ENCODE measurements at places on chromosomes 1 and 21.

- DNase-seq = no peak
Measured at GRCh38 chr21:23822760-23823159, 1784.5 kb downstream of the MRPL39 start.

DNA sequence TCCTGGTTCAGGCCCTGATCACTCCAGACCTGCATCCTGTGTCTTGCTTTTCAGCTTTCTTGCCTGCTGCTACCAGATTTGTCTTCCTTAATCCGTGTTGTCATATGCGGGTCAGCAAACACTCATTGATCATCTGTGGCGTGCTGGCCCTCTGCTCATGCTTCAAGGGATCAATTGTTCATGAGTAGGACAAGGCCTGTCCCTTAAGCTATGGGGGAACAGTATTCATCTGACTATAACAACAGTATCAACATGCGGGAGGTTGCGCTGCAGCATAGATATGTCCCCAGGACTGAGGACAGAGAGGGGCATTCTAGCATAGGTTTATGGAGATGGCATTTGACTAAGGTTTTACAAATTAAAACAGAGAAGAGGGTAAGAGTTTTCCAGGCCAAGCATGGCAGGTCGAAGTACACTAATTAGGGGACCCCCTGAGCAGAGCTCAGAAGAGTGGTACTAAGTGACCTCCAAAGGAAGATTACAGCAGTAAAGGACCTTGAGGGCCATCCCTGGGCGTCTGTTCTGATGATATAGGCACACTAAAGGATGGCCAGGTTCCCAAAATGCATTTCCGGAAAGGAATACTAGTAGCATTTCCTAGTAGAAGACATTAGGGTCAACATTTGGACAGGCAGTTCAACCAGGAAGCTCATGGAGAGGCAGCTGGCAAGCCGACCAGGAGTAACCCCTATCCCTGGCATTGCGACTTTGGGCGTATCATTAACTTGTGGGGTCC lies 811 bp upstream of the ZNF672 start:
- no peak for DNase-seq

DNA sequence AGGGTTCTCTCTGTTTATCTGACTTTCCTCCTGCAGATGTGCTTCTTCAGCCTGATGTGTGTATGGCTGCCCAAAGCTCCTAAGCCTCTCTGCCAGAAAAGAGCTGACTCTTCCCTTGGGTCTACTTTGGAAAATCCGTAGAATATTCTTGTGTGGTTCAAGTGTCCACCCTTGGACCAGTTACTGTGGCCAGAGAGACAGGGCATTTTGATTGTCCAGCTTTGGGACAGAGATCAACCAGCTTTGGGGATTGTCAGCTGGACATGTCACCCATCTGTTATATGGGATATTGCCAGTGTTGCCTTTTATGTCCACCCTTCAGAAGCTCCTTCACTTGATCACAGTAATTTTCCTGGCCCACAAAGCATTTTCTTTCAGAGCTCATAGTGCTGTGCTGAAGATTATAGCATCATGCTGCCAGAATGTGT lies 126.2 kb upstream of the L1TD1 start:
- no peak for DNase-seq

GRCh38 chr1:61084491-61085031 lies 2.2 kb downstream of the NFIA start:
- no peak for DNase-seq

DNA sequence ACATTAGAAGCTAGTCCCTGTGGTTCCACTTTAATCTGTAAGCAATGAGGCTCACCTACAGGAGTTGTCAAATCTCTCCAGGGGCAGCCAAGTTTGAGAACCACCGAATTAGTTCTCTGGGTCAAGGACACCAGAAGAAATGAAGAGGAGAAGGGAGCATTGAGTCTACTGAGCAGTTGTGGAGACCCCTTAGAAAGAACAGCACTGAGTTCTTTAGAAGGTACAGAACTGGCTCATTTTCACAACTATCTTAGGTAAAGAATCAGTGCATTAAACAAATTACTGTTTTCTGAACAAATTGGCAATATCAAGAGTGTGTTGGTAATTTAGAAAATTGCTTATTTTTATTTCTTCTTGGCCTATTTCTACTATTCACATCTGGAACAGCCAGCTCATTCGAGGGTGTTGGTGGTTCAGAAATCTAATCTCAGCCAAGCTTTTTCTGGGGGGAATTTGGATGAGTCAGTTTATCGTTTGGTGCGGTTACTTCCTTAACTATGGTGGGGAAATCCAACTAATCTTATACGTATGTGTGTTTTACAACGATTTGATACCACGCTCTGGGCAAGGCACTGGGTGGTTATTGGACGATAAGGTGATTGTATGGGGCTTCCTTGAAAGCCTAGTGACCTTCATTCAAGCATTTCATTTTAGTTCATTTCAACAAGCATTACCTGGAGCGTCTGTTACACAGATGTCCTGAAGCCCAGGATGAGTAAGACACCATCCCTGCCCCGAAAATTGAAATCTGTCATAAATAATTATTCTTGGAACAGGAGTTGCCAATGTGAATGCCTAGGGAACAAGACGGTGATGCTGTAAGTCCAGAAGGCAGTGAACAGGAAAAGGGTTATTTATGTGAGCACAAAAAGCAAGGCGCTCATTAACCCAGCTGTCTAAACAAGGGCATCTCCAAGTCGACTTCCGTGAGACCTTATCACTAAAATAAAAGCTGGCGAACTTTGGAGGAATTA lies 52.0 kb upstream of the TMPRSS2 start:
- DNase-seq = no peak

DNA sequence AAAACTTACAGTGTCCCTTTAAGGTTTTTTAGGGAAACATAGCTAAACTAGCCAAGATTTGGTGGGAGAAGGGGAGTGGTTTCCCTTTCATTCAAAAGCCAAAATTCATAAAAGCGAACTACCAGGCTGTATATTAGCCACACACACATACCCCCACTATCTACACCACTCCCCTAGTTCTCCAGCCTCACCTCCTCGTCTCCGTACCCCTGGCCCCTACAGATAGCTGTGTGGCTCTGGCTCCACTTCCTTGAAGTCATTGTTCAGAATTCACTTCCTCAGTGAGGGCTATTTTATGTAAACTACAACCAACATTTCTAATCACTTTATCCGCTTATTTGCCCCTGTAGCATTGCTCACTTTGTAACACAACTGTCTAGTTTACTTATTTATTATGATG lies 5.3 kb upstream of the DPH5 start:
- no peak for DNase-seq

DNA sequence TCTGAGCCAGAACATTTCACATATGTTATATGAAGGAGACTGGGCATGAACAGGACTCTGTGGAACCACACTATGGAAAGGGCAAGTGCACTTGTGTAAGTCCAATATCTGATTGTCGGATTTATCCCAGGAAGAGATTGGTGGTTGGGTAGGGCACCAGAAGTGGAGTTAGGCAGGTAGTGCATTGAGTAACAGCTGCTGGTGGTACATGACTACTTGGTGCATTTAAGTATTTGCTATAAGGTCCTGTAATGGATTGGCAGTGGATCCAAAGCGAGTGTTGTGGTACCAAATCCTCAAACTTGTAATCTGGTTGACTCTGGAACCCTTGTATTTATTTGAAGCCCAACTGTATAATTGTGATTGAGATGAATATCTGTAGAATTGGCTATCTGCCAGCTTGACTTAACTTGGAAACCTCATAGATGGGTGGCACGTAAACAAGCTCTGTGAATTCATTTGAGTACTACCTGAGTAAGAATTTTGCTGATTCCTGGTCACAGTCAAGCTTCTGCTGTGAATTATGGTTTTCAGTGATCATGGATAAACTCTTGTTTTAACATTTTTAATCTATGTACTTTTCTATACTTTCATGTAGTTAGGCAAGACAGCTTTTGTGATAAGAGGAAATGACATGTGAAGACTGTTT lies 21.1 kb downstream of the UBAP2L start:
- DNase-seq = no peak

GRCh38 chr1:198423673-198424072 lies 116.8 kb downstream of the ATP6V1G3 start:
- DNase-seq = no peak

DNA sequence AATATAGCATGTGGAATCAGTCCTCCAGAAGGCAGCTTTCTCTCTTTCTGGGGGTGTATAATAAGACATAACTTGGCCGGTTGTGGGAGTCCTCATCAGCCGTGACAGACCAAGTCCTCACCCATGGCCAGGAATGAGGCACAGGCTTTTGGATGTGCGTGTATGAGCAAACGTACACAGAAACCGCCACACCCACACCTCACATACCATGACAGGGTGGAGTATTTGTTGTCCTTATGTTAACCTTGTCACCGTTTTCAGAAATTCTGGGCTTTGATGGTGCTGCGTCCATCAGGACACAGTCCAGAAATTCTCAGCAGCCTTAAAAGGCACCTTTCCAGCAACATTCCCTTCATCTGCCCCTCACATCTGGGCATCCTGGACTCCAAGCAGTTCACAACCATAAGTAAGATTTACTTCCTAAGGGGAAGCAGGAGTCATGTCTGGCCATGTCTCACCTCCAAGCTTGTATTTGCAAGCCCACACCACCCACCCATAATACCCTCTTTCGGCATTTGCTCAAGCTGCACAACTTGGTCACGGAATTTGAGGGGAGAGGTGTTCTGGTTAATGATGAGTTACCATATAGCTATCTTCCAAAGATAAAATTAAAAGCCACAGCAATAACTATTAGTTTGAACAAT lies 12.4 kb downstream of the C1orf116 start:
- DNase-seq = no peak

DNA sequence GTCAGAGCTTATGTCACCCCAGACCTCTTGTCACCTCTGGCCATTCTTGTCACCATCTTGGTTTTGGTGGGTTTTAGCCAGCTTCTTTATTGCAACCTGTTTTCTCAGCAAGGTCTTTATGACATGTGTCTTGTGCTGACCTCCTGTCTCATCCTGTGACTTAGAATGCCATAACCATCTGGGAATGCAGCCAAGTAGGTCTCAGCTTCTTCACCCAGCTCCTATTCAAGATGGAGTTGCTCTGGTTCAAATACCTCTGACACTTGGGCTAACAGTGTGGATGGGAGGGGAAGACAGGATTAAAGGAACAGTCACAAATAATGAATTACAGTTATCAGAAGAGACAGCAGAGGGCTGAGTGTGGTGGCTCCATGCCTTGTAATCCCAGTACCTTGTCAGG lies 30.5 kb upstream of the PIK3CD start:
- no peak for DNase-seq

DNA sequence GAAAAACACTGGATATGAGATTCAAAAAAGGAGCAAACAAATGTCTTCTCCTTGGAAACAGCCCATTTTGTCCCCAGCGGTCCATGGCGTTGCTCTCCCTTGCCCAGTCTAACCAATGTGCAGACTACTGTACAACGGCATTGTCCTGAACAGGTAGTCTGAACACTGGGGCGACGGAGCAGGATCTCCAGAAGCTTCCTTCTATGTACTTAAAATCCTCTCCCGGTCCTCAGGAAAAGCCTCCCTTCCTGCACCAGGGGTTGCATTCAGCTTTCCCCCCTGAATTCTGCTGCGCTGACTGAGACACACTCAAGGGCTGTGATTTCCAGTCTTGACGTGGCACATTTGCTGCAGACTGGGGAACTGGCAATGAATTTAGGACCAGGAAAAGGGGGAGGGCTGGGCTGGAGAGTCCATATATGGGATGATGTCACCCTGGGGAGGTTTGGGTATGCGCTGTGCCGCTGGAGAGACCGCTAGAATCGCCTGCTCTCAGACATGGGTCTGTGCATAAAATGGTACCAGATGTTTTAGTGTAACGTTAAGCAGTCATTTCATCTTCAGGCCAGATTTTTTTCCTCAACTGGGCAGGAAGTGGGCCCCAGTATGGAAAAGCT lies 275.9 kb upstream of the C1orf105 start:
- no peak for DNase-seq

Data from effector CD8-positive, alpha-beta T cell (primary cell).